ENCODE measurements at places on chromosomes 11 and 22. TPM values are rescaled to one million over a fixed set of nuclear protein-coding genes. Genes with fewer than 3 reads are reported as not detected.
A peak's percentile ranks its signal among the peaks of the same experiment; 100 is the strongest.

DNA sequence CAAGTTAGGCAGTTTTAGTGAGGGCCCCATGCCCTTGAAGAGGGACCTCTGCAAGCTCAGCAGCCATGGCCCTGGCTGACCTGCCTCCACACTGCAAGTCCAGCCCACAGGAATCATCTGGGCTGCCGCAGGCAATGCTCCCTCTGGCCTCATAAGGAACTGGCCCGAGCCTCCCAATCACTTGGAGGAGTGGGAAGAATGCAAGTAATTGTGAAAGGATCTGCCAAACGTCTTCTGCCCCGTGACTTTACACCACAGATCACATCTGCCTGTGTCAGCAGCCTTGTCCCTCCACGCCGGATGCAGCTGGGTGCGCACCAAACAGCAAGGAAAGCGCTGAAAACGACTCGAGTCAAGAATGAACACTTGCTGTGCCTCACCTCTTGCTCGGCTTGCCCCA lies 23.8 kb downstream of the OPCML start:
- DNase-seq = no peak

- no peak for DNase-seq
Measured at GRCh38 chr11:12725863-12726682, 51.9 kb downstream of the TEAD1 start.

GRCh38 chr22:49961601-49962011 lies 1.0 kb downstream of the PIM3 start:
- peak; percentile 23 for DNase-seq

DNA sequence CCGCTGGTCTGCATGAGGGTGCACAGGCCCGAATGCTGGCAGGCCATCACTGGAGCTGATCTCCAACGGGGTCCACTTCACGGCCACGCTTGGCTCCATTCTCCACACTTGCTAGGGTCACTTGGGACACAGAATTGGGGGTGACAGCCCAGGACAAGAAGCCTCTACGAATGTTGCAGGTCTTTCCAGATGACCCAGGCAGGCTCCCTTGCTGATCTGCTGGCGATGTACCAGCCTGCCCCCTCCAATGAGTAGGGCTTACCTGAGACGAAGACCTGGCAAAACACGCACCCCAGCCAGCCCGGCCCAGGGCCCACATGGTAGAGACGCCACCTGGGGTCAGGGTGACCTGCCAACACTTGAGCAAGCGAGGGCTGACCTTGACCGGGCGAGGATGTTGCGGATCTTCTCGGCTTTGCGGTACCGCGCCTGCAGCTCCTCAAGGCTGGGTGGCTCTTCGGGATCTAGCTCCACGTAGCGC lies 44.9 kb downstream of the C11orf58 start:
- DNase-seq = no peak

- DNase-seq = no peak
Measured at GRCh38 chr22:49553518-49554295, 274.0 kb downstream of the BRD1 start.

DNA sequence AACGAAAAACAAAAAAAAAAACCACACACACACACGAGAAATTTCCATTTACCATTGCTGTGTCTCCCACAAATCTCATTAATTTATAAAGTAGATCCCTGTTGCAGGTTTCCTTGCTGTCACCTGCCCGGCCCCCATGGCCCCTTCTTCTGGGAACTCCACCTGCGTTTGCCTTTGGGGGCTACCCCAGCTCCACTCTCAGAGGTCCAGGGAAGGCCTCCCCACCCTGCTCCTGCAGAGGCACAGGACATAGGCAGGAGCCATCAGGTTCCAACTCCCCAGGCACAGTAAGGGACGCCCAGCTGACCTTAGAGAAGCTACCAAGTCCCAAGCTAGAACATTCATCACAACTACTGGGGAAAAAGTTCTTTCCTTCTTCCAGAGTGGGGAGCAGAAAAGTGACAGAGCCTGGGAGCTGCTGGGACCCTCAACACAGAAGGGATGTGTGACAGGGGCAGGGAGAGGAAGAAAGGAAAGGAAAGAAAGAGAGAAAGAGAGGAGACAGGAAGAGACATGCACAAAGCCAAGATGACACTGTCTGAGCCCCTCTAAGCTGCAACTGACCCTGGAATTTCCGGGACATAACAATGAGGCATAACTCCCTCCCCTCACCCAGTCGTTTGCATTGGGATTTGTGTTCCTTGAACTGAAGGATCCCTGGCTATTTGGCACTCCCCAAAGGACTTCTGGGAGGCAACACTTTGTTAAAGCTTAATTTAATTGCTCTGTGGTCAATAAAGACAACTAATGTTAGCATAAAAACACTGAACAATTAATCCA lies 175.7 kb downstream of the SHANK2 start:
- DNase-seq = no peak

GRCh38 chr22:31055635-31056159 lies 25.4 kb upstream of the SMTN start:
- peak; percentile 60 for DNase-seq

DNA sequence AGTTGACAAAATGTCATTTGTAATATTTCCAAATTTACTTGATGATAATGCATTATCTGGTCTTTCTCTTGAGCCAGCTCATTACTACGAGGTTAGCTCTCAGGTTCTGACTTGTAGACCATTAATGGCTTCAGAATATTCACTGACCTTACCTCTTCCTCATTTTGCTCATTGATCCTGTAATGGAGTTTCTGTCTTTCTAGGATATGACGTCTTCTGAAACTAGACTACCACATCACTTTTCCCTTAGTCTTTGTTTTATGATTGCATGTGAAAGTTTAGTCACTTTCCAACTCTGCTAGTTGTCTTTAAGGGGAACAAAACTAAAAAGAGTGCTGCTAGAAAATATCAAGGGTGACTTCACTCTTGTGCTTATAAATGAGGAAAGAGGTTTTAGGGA lies 697.6 kb downstream of the JRKL start:
- no peak for DNase-seq

- no peak for DNase-seq
Measured at GRCh38 chr11:60872124-60872960, 5.0 kb downstream of the ZP1 start.

GRCh38 chr11:110710628-110711381 lies 1.4 kb downstream of the ARHGAP20 start:
- DNase-seq = no peak

GRCh38 chr11:132862933-132863332 lies 669.4 kb downstream of the OPCML start:
- no peak for DNase-seq

DNA sequence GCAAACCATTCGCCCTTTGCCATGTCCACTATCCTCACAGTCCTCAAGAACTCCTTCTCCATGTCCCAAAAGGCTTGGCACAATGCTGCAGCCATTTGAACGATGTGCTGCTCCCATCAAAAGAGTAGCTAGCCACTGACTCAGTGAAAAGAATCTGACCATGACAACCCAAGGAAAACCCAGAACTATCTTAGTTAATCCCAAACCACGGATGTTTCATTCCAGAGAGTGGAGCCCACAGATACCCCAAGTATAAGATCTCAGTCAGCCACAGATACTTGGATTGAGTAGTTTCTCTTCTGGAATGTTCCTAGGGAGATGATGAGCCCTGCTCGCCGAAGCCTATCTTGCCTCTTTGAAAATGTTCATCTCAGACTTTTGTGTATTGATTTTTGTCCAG lies 176.9 kb downstream of the NAV2 start:
- no peak for DNase-seq

DNA sequence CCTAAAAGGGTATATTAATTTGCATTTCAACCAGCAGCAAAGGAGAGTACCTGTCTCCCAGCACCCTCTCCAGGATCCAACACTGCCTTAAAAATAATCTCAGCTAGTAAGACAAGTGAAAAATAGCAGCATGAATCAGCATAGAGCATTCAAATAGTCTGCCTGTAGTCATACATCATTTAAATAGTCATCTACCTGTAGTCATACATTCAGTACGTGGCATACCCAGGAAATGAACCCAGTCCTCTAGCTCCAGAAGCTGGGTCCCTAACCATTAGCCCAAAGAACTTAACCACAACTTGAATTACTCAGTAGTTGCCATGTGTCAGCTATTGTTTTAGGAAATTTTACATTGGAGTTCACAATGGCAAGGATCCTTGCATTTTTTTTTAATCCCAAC lies 9.3 kb downstream of the TENM4 start:
- DNase-seq = no peak

DNA sequence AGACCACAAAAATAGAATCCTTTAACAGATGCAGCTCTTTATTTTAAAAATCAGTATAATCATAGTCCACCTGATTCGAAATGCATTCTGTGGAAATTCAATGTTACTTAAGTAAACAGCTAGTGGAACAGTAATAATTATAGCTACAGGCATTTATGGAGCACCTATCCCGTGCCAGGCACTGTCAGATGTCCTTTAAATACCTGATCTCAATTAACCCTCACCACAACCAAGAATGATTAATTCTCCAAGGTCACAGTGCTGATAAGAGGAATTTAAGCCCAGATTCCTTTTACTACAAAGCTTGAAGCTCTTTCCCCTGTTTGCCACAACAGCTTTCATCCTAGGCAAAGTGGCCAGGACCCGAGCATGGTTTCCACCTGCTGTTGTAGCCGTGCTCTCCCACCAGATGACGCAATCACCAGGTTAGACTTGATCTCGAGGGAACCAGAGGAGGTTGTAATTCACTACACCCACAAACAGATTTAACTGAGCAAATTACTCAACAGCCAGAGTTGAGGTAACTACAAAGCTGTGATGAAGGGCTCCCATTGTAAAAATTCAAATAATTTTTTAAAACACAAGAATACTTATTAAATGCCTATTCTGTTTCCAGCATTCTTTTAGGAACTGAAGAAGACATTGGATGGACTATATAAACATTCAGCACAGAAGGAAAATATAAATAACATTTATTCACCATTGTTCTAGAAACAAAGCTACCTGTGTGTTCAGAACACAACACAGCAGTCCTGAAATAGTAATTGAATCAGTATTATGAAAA lies 10.3 kb downstream of the PRDM10 start:
- no peak for DNase-seq

- no peak for DNase-seq
Measured at GRCh38 chr22:19611590-19611989, 87.4 kb upstream of the CLDN5 start.

- no peak for DNase-seq
Measured at GRCh38 chr22:35359380-35360065, 21.4 kb upstream of the HMOX1 start.

DNA sequence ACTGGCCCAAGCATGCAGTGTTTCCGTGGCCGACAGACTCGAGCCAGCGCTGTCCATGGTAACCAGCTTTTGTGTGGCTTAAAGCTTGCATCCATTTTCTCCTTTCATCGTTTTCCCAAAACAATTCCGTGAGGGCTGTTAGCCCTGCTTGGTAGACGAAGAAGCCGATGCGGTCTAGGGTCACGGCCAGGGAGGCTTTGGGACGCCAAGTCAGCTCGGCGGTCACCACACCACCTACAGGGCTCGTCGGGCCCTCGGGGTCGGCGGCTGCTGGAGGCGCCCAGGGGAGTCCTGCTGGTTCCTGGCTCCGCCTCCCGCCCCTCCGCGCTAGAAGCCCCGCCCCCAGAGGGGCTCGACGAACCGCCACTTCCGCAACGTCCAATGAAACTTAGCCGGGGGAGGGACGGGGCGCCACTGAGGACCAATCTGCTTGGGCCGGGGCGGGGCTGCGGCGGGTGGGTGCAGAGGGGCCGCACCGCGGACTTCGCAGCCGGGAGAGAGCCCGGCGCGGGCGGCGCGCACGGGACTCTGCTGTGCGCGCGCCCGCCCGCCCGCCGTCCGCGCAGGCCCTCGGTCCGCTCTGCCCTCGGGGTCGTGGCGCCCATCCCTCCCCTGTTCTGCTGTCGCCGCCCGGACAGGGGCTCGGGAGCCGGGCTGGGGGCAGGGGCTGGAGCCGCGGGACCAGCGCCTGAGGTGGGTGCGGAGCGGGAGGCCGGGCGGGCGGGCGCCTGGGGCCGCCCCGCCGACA lies at the start of gene TIGD3:
Gene TIGD3, plus strand, starts transcription at position 487 of the 748 bp plus-strand sequence. CDS start 1,058 bp downstream, outside the sequence.
- peak; percentile 86 for DNase-seq

DNA sequence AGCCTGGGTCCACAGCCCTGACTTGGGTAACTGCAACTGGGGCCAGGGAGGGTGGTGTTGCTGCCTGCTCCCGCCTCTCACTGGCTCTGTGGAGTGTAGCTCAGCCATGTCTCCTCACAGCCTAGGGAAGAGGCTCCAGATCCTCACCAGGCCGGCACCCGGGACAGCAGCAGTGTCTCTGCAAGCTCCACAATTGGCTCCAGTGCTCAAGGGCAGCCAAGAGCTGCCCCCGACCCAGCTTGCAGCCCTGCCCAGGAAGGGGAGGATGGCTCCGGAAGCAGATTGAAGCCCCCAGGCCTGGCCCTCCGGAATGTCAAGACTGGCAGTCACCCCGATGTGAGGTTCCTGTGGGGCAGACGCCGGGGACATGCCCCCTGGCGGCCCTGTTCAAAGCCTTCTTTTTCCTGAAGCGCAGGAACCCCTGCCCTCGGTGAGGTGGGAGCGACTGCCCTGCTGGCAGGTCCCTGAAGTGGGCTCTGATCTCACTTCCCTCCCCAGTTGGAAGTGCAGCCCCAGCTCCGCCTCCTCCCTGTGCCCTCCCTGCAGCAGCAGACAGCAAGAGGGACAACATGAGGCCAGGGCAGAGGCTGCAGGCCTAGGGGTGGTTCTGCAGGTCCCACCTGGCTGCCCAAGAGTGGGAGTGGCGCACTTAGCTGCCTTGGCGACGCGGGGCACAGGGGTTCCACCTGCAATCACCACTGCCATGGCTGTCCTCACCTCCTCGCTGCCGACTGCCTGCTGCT lies 816.2 kb upstream of the LUZP2 start:
- DNase-seq = no peak

Gene CYTH4
- 46.3 TPM for total RNA-seq

Gene OR8D4
- not detected for total RNA-seq

Gene MAP6
- total RNA-seq = 3.7 TPM

Gene SHANK2
- total RNA-seq = 4.5 TPM

Measured in omental fat pad (tissue), 4 donors.